ENCODE measurements at places on chromosomes 7 and 10. TPM values are rescaled to one million over a fixed set of nuclear protein-coding genes. Genes with fewer than 3 reads are reported as not detected.

TRIM4 gene
- 6.6 TPM for total RNA-seq

ADO gene
- total RNA-seq, result 27.9 TPM

LOXL4 gene
- total RNA-seq, result 0.13 TPM

- no peaks in the 10 kb centered on the region for H3K27me3 ChIP-seq
- peaks cover 41% of the 10 kb centered on the region for H3K4me1 ChIP-seq
- H3K27ac ChIP-seq, result no peak overlapping the region
Measured at GRCh38 chr7:73829505-73829904, 1.3 kb upstream of the CLDN4 start.

GRCh38 chr10:91552274-91553095 lies 80.4 kb downstream of the PPP1R3C start:
- DNase-seq, result peak; percentile 51
- no peaks in the 10 kb centered on the region for H3K4me1 ChIP-seq
- H3K36me3 ChIP-seq, result no peaks in the 10 kb centered on the region
- H3K4me3 ChIP-seq, result no peak overlapping the region
- H3K27me3 ChIP-seq, result no peaks in the 10 kb centered on the region
- no peak overlapping the region for H3K27ac ChIP-seq

- H3K27me3 ChIP-seq, result no peaks in the 10 kb centered on the region
- no peak for DNase-seq
- no peak overlapping the region for H3K27ac ChIP-seq
- H3K36me3 ChIP-seq, result no peaks in the 10 kb centered on the region
- H3K4me3 ChIP-seq, result no peak overlapping the region
- no peaks in the 10 kb centered on the region for H3K4me1 ChIP-seq
Measured at GRCh38 chr10:15227611-15228372, 59.3 kb upstream of the NMT2 start.

DNA sequence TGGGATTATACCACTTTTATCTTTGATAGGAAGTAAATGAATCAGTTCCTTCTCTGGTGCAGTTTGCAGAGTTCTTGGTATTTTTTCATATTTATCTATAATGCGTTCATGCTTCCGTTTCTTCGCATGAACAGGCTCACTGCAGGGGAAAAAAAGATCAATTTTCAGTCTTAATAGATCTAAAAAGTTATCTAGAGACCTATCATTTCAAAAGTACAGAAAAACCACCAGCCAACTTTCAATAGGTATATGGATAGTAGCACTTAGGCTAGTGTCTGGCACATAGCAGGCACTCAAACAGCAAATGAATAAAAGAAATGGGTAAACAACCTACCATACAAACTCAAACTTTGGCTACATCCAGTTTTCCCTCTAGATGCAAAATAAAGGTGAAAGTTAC lies 5.5 kb downstream of the NOC3L start:
- H3K27me3 ChIP-seq, result no peaks in the 10 kb centered on the region
- H3K27ac ChIP-seq, result no peak overlapping the region
- no peaks in the 10 kb centered on the region for H3K4me1 ChIP-seq
- DNase-seq, result no peak

DNA sequence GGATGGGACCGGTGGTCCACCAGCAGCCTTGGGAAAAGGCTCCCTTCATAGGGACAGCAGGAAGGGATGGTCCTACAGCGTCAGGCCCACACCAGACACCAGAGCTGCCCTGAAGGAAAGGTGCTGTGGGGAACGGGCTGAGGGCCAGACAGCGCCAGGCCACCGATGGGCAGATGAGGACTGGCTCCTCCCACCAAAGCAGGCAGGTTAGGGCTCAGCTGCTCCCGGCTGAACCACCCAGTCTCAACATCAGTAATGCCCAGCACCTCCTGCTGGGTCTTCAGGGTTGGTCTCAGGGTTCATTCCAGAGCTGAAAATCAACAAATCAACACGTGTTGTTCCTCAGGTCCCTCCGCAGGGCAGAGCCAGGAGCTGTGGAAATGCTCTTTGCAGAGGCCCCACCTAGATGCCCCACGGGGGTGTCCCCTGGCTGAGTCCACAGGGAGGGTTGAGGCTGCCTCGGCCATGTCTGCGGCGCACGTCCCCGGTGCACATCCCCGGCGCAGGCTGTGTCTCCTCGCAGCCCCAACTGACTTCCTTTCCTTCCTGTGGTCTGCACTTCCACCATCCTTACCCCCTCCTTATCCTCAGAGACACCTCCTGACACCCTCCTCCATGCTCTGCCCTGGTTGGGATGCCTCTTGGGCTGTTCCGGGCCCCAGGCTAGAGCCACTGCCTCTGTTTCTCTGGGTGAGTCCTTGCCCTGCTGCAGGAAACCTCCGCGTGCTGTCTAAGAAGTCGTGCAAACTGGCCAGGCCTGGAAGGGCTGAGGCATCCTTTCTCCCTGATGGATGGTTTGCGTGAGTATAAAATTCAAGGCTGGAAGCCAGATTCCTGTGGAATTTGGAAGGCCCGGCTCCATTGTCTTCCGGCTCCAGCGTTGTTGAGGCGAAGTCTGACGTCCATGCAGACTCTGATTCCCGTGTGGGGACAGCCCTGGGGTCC lies 32.8 kb upstream of the CFAP46 start:
- H3K27ac ChIP-seq, result no peak overlapping the region
- peaks cover 7% of the 10 kb centered on the region for H3K4me1 ChIP-seq
- no peak overlapping the region for H3K4me3 ChIP-seq
- H3K27me3 ChIP-seq, result no peaks in the 10 kb centered on the region

DNA sequence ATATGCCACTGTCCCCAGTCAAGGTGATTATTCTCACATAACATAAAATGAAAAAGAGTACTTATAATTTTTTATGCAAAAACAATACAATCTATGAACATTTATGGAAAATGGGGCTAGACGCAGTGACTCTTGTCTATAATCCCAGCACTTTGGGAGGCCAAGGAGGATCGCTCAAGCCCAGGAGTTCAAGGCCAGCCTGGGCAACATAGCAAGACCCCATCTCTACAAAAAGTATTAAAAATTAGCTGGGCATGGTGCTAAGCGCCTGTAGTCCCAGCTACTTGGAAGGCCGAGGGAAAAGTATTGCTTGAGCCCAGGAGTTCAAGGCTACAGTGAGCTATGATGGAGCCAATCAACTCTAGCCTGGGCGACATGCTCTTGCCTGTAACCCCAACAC lies 14.5 kb upstream of the ANAPC16 start:
- DNase-seq, result no peak
- H3K4me3 ChIP-seq, result no peak overlapping the region
- H3K4me1 ChIP-seq, result no peaks in the 10 kb centered on the region
- no peaks in the 10 kb centered on the region for H3K27me3 ChIP-seq
- H3K27ac ChIP-seq, result no peak overlapping the region

- no peak for DNase-seq
- H3K4me3 ChIP-seq, result no peak overlapping the region
- H3K4me1 ChIP-seq, result no peaks in the 10 kb centered on the region
- H3K27ac ChIP-seq, result no peak overlapping the region
Measured at GRCh38 chr10:4265964-4266363, 481.0 kb upstream of the KLF6 start.

DNA sequence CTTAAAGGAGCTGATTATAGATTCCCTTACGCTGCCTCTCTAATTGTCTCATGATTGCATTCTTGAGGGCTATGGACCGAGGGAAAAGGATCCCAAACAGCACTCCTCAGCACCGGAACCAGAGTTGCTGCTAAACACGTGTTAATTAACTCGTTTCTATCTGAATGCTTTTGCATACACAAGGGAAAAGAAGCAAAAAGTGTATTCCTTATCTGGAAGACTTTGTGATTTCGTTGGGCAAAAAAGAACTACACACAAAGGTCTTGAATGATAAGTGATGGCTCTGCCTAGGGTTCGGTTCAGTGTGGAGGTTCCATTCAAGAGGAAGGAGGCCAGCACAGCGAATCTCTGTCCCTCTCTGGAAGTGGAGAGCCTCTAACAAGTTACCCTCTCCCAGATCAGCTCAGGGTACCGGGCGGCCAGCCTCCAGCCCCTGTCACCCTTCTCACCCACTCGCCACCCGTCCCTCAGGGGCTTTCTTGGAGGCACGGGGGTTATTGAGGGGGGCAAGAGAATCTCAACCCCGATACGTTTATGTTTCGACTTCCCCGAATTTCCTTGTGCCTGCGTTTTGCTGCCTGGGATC lies 515 bp upstream of the SLC4A2 start:
- H3K36me3 ChIP-seq, result no peaks in the 10 kb centered on the region
- H3K27me3 ChIP-seq, result no peaks in the 10 kb centered on the region

GRCh38 chr7:102149416-102149815 lies 137.3 kb upstream of the SH2B2 start:
- H3K27ac ChIP-seq, result no peak overlapping the region
- no peaks in the 10 kb centered on the region for H3K27me3 ChIP-seq
- no peak for DNase-seq
- no peaks in the 10 kb centered on the region for H3K36me3 ChIP-seq
- no peak overlapping the region for H3K4me3 ChIP-seq

GRCh38 chr10:128178302-128178958 lies 52.2 kb upstream of the MKI67 start:
- H3K36me3 ChIP-seq, result no peaks in the 10 kb centered on the region
- DNase-seq, result peak; percentile 39
- H3K27ac ChIP-seq, result no peak overlapping the region

DNA sequence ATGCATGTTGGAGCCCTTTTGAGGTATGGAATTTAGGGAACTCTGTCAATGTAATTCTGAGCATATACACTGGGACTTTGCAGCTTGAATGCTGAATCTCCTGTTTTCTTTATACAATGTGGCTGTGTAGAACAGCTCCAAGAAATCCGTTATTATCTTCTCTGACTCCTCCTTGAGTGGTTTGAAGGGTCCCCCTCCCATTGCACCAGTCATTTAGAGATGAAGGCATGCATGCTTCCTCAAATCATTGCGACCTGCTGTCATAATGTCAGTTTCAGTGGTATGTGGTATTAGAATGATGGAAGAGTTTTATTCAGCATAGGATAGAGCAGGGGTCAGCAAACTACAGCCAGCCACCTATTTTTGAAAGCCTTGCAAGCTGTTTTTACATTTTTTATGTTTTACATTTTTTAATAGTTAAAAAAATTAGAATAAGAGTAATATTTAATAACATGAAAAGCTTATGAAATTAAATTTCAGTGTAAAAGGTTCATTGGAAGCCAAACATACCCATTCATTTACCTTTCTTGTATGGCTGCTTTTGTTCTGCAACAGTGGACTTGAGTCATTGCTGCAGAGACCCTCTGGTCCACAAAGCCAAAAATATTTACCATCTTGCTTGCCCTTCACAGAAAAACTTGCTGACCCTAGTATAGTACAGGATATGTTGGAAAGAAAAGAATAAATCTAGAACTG lies 8.1 kb downstream of the STK17A start:
- H3K27me3 ChIP-seq, result no peaks in the 10 kb centered on the region
- no peak overlapping the region for H3K4me3 ChIP-seq
- peaks cover 2% of the 10 kb centered on the region for H3K4me1 ChIP-seq
- no peak for DNase-seq
- no peak overlapping the region for H3K27ac ChIP-seq
- no peaks in the 10 kb centered on the region for H3K36me3 ChIP-seq

GRCh38 chr10:103546401-103546800 lies 52.9 kb downstream of the NEURL1 start:
- no peaks in the 10 kb centered on the region for H3K36me3 ChIP-seq
- H3K4me1 ChIP-seq, result peaks cover 4% of the 10 kb centered on the region
- no peak overlapping the region for H3K27ac ChIP-seq
- H3K4me3 ChIP-seq, result no peak overlapping the region

All from H1 (cell line).